ENCODE measurements at places on chromosomes 5 and 9. TPM values are rescaled to one million over a fixed set of nuclear protein-coding genes. Genes with fewer than 3 reads are reported as not detected.

The ACOT12 gene
- total RNA-seq, result not detected

DNA sequence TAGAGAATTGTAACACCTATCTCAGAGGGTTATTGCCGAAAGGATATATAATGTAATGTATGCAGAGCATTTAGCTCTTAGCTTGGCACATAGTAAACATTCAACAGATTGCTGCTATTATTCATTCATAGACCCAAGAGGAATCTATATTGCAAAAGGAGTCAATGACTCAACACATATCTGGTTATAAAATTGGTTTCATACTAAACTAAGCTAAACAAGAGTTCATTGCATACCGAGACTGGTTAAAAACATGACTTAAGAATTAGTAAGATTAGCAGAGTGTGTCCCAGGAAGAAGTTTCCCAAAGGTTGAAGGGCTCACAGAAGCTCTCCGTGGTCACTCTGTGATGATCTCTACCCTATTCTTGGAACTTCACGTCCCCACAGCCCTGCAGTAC, 339.6 kb upstream of the CCNH start:
- no peak for DNase-seq

- no peak for DNase-seq
These were observed 2.1 kb upstream of the HSDL2 start for GRCh38 chr9:112377684-112378327.

DNA sequence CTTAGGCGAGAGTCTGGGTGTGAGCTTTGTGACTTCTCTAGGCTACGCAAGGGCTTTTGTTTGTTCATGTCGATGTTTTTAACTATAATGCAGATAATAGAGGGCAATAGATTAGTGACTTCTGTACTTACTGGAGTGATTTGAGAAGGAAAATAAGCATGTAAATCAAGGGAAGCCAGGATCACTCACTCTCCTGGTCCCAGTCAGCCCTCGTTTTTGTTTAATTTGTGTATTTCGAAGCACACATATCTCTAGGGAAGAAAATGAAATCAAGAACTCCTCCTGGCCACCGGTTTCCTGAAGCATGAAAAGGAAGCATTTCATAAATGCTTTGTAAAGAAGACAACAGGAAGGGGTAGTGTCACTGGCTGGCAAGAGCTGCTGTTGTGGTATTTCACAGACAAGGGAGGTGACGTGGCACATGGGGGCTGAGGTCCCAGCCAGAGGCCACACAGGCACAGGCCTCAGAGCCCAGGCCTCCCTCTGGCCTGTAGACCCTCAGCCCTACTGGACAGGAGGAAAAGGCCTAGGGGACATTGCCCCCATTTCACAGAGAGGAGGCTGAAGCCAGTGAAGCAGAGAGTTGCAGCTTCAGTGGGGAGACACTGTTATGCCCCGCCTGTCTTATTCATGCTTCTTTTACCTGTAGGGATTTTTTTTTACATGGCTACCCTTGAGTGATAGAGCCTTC, 34.1 kb downstream of the IRF1 start:
- DNase-seq, result peak; percentile 90

DNA sequence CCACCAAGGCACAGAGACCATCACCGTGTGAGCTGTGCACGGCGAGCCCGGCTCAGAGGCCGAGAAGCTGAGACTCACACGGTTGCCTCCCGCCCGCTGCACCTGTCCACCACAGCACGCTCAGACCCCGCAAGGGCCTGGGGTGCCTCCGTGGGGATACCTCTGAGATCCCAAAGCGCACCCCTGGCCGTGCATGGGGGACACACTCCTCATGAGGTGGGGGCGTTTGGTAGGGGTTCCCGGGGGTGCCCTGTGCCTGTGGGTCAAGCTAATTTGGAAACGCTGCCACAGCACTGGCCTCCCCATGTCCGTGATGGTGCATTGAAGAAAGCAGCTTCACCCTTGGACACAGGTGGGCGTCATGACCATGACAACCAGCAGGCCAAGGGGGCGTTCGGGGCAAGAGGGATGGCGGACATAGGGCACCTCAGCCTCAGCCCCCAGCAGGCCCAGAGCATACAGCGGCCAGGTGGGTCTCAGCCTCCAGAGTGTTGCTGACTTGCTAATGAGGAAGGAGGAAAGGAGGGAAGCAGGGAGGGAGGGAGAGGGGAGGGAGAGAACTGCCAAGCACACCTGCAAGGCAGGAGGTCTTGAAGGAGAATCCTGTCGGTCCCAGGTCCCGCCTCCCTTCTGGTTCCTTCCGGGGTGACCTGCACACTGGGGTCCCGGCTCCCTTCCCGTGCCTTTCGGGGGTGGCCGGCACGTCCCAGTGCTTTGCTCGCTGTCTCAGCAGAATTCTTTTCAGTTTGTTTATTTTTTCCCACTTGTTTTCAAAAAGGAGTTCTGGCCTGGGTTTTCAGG, 34.7 kb downstream of the GLT6D1 start:
- no peak for DNase-seq

DNA sequence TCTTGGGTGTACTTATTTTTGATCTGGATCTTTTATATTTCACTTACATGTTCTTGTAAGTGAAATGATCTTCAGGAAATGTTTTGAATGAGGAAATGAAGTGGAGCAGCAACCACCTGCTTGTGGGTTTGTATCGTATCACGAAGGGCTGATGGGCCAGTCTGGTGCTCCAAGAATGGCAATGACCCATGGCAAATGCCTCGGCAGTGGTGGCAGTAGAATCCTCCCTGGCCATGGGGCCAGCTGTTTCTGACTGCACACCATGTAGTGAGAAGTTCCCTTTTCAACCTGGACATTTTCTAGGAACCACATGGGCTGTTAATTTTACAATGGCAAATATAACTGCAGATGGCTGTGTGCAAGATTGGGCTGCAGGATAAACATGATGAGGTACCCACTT, 29.9 kb downstream of the MAT2B start:
- DNase-seq, result no peak

The MYMK gene
- total RNA-seq, result not detected

The CAMK2A gene
- total RNA-seq, result not detected

GRCh38 chr9:126707083-126707482, 93.4 kb downstream of the LMX1B start:
- DNase-seq, result no peak

DNA sequence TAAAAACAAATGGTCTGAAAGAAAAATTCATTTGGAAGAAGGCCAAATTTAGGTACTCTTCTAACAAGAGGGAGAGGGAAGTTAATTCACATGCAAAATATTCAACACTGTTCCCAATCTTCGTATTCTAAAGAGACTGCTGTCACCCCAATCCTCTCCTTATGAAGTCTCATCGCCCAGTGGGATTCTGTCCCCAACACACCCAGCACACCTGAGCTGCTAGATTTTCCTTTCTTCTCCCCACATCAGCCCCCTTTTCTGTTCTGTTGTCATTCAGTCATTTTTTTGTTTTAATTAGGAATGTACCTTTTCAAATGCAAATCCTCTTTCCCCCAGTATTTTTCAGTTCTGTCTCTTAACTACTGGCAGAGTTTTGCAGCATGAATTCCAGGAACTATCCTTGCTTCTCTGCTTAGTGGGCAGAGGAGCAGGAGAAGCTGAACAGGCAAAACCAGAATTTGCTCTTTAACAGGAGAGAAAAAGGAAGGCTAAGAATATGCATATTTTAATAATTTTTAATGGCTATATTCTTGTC, 366.9 kb downstream of the MAN2A1 start:
- no peak for DNase-seq

GRCh38 chr5:180494060-180494509, at the start of gene CNOT6:
TSS of gene CNOT6 (plus strand) at chr5:180494379. CDS start at chr5:180529277, 34,898 bp downstream.
- peak; percentile 98 for DNase-seq

DNA sequence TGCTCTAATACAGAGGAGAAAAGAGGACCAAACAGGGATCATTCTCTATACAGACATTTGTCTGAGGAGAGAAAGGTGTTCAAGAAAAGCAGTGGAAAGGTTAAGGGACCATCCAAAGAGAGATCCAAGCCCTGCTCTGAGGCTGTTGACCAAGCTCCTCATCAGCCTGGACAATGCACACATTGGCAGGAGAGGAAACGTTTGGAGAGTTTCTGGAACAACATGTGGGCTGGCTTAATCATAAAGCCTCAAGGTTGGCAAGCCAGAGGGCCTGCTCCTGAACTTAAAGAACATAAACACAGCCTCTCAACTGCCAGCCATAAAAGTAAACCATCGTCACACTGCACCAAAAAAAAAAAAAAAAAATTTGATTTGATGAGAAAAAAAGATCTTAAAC, 184.4 kb upstream of the SLC12A2 start:
- no peak for DNase-seq

- DNase-seq, result no peak
These were observed 139.4 kb upstream of the IRX1 start for GRCh38 chr5:3456121-3456681.

The UBTD2 gene
- 5.5 TPM for total RNA-seq

The SLC46A2 gene
- total RNA-seq, result not detected

The GRM6 gene
- not detected for total RNA-seq

DNA sequence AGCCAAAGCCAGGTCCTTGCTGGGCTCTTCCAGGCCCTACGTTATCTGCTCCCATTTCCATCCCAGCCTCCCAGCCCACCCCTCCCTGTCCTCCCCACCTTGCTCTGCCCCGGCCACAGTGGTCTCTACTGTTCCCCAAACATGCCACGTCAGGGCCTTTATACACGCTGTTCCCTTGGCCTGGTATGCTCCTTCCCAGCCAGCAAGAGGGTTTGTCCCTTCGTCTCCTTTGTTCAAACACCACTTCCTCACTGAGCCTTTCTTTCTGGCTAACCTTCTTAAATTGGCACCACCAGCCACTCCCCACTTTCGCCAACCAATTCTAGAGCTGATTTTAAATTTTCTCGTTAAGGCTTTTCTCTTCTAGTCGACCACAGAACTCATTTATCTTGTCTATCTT, 9.8 kb downstream of the SH2D3C start:
- no peak for DNase-seq

DNA sequence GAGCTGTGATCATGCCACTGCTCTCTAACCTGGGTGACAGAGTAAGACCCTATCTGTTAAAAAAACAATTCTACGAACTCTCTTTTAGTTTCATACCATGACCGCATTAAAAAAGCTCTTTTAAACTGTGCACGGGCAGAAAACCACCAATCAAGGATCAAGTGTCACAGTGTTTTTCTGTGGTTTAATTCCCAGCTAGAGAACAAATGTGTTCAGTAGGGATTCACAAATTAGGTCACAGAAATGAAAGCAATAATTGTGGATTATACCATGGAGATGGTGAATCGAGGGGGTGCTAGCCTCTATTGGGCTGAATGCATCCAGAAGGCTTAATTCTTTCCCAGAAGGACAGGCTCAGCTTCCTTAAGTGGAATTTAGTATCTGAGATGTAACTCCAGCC, 79.1 kb downstream of the ATG10 start:
- DNase-seq, result no peak

GRCh38 chr9:83675466-83675865, 32.3 kb downstream of the UBQLN1 start:
- no peak for DNase-seq

GRCh38 chr9:135769489-135770202, 67.7 kb downstream of the KCNT1 start:
- no peak for DNase-seq

GRCh38 chr9:61667559-61668121, 477.8 kb downstream of the SPATA31A7 start:
- DNase-seq, result no peak

GRCh38 chr5:93100976-93101375, 480.0 kb downstream of the NR2F1-AS1 start:
- DNase-seq, result no peak

DNA sequence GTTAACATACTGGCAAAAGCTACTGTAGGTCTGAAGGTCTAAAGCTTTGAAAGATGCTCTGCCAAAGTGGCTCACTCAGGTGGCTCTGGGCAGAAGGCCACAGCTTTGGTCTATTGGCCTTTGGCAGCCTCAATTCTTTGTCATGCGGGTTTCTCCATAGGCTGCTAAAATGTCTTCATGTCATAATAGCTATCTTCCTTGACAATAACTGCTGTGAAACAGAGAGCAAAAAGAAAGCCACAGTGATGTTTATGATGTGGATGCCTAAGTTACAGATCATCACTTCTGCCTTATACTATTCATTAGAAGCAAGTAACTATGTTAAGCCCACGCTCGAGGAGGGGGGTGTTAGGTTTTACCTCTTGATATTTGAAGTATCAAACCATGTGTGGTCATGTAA, 906.1 kb upstream of the CDH9 start:
- no peak for DNase-seq

The TMEM8B gene
- total RNA-seq, result 2.0 TPM

DNA sequence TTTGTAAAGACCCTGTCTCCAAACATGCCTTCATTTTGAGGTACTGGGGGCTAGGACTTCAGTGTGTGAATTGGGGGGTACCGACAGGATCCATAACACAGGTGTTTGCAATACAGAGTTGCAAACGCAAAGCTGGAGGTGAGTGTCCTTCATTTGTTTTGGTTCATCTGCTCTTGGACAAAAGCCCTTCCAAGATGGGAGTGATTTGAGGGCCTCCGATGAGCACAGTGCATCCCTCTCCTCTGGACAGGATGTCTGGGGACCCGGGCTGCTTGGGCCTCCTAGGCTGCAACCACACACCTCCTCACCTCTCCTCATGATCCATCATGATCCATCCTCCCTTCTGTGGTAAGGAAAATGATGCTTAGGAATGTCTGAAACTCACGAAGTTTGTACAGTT, 23.8 kb downstream of the FGD3 start:
- no peak for DNase-seq

The OTULINL gene
- total RNA-seq, result 9.4 TPM

DNA sequence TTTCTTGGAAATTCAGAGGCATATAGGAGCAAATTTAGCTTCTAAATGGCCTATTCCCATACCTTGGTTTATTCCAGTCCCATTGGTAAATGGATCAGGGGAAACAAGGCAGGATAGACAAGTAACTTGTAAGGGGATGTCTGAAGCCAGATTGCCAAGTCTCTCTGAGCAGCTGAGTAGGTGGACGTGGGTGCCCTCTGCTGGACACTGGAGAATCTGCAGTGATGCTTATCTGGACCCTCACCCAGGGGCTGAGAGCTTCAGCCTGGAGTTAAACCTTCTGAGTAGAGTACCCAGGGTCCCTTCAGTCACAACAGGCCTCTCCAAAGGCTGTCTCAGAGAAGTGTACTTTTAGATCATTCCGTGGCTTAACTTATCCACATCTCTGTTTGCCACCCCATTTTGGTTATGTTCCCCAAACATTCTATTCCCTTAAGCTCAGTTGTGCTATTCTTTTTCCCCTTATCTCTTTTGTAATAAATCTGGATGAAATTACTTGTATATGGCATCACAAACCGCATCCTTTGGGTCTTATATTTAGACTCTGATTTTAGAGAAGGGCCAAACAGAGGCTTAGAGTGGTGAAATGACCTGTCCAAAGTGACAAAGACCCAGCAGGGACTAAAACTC, 218.3 kb upstream of the GLRA1 start:
- peak; percentile 86 for DNase-seq

GRCh38 chr5:146179696-146180095, 2.8 kb downstream of the LARS1 start:
- no peak for DNase-seq

- no peak for DNase-seq
These were observed 1.5 kb downstream of the UAP1L1 start for GRCh38 chr9:137078701-137079400.

GRCh38 chr9:107177857-107178256, 105.2 kb upstream of the RAD23B start:
- no peak for DNase-seq

The SDHA gene
- total RNA-seq, result 150 TPM

Measured in activated CD4-positive, alpha-beta T cell treated with anti-CD3 and anti-CD28 coated beads, Interleukin-2, amount 10 ng/mL, durations not matched to agents 24 days and 14 days (primary cell).